ENCODE measurements at places on chromosomes 1 and 21.

GRCh38 chr1:172826096-172826741 lies 167.3 kb downstream of the FASLG start:
- DNase-seq, result no peak

GRCh38 chr1:45444609-45445131 lies 46.3 kb downstream of the TESK2 start:
- DNase-seq, result no peak

- no peak for DNase-seq
Measured at GRCh38 chr1:206883160-206883559, 14.1 kb upstream of the IL24 start.

DNA sequence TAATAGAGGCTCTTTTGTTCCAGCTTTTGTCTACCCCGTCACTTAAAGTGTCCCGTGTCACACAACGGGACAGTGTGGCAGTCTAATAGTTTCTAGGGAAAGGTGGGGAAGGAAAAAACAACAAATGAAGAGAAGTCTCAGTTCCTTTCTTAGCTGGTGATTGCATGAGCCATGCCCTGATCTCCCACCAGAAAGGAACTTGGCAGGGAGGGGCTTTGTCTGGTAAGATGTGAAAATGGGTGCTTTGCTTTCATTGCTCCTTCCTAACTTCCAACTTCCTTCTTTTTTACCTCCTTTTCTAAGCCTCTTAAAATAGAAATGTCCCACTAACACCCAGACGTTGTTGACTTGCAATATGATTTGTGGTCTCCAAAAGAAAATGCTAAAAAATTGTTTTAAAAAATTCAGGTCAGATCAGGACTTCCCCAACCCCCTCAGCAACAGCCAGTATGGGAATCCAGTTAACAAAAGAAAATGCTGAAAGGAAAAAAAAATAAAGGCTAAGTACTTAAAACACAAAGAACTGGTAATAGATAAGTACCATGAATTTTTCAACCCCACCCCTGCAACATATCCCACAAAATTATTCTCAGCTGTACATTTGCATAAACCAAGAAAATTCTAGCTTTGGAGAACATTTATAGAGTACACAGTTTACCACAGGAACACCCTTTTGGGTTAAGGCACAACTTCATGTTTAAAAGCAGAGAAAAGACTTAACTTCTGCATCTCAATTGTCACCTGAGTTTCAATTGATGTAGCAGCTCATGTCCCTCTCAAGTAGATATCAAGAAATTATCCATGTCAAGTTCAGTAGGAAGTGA lies 106.2 kb downstream of the NIBAN1 start:
- no peak for DNase-seq

- no peak for DNase-seq
Measured at GRCh38 chr1:85799737-85800136, 91.5 kb upstream of the ZNHIT6 start.

DNA sequence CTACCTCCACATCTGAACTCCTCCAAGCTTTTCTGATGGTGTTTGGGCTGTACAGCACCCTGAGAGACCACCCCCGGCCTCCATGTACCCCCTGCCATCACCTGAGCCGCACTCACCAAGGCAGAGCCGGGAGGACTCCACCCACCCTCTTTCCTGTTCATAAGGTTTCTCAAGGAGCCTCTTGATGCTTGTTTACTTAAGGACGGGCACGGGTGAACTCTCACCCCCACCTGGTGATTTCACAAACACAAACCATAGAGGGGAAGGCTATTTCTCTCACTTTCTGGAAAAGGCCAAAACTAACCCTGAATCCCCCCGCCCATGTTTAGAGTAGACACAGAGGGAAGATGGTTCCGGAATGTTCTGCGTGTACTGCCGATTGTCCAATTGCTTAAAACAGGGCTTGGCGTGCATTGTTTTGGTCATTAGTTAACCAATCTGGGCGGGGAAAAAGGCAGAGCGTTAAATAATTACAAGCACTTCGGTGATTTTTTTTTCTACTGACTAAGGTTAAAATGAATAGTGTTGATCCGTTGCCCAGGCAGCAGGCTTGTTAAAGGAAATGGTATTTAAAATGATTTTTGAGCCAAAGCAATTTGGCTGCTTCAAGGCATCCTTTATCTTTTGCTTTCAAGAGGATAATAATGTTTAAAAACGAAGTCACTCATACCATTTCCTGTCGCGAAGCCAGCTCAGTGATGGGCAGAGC lies 279.8 kb upstream of the VAMP3 start:
- no peak for DNase-seq

DNA sequence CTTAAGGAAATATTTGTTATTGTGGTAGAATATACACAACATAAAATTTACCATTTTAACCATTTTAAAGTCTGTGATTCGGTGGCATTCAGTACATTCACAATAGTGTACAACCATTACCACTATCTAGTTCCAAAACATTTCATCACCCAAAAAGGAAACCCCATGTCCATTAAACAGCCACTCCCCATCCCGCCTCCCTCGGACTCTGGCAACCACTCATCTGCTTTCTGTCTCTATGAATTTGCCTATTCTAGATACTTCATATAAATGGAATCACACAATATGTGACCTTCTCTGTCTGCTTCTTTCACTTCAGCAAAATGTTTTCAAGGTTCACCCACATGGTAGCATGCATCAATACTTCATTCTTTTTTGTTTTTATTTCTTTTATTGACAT lies 51.3 kb downstream of the PTP4A2 start:
- no peak for DNase-seq

- no peak for DNase-seq
Measured at GRCh38 chr1:84481317-84481716, 2.3 kb downstream of the RPF1 start.

GRCh38 chr1:4375812-4376211 lies 278.6 kb upstream of the AJAP1 start:
- DNase-seq, result no peak

GRCh38 chr1:7930645-7931445 lies 9.8 kb downstream of the TNFRSF9 start:
- no peak for DNase-seq

DNA sequence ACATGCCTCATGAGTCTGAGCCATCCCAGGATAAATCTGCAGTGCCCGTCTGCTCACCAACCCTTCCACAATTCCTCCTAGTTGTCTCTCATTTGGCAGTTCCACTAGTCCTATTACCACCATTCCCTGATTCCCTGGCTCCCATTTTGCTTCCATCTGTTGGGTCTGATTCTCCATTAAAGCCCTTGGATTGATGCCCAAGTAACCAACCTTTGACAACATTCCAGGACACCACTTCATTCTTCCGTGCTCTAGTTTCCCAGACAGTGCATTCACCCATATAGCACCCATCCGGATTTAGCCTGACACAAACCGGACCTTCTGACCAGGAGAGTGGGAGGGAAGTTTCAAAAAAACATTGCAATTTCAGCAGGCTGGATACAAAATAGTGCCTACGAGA lies 189.4 kb upstream of the PALMD start:
- DNase-seq, result no peak

DNA sequence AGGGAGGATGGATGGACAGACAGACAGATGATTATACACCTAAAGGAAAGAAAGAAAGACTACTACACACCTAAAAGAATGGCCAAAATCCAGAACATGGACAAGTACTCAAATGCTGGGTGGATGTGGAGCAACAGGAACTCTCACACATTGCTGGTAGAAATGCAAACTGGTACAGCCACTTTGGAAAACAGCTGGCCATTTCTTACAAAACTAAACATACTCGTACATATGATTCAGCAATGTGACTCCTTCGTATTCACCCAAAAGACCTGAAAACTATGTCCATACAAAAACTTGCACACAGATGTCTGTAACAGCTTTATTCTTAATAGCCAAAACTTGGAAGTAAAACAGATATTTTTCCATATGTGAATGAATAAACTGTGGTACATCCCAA lies 51.3 kb downstream of the PRPF38A start:
- DNase-seq, result no peak

GRCh38 chr1:40971966-40972365 lies 7.5 kb upstream of the CTPS1 start:
- no peak for DNase-seq

DNA sequence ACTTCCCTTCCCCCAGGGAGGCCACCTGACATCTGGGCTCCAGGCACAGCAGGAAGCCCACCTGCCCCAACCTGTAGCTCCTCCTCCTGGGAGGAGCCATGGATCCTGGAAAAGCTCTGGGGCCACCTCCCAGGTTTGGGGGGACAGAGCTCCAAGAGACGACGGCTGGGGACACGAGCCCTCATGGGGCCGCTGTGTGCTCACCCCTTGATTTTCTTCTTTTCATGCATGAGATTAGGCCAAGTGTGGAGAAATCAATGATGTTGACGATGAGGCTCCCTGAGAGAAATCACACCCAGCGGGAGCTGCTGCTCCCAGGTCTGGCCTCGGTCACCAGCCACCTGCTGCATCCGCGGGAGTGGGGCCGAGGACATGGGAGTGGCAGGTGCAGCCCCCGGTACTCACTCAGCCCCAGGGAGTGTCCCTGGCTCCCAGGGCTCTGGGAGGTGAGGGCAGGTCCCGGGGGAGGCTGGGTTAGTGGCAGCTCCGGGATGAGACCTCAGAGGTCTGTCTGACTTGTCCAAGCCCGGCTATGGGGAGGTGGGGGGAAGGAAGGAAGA lies 8.7 kb downstream of the TNFRSF14 start:
- DNase-seq, result no peak
